T-cell (primary cell): ENCODE measurements at places on chromosomes 7 and 10.

DNA sequence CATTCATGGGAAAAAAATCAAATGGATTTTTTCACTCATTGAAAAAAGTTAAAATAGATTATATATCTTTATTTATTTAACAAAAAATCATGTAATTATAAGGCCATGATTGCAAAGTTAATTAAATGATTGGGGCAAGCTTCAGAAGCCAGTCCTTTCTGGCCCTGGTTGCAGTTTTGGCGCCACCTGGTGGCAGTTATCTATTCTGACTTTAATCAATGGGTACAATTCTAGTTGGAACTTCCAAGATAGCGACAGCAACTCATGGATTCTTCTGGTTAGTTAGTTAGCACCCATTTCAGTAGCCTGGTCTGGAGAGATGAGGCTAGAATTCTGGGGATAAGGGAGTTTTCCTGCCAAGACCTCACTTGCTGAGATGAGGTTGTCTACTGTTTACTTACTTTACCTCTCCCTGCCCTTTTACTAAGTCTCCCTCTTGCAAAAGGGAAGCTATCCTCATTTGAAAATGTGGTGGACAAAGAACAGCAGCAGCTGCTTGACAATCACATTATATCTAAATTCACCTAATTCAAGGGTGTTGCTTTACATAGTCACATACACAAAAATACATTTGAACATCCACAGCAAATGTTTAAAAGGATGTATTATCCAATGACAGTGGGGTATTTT lies 42.3 kb downstream of the NOC3L start:
- peak; percentile 28 for DNase-seq

- DNase-seq: no peak
These were observed 235.1 kb downstream of the ARHGAP21 start for GRCh38 chr10:24488631-24489030.

GRCh38 chr10:70457759-70458305 lies 16.4 kb upstream of the NODAL start:
- no peak for DNase-seq

DNA sequence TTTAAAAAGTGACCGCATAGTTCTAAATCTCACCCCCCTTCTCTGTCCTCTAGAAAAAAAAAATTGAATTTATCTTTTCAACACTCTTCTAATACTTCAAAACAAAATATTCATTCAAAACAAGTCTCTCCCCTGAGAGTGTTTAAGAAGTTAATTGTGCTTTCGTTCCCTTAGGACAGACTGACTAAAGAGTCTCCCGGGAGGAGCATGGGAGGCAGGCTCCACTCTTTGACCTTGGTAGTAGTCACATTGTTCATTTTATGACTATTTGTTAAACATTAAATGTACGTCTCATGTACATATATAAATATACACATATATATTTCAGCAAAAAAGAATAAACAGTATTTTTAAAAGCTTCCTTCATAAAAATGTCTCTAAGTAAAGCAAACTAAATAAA lies 35.3 kb upstream of the SPOCK2 start:
- no peak for DNase-seq

- no peak for DNase-seq
These were observed 64.0 kb downstream of the DKK1 start for GRCh38 chr10:52378124-52378523.

GRCh38 chr7:27156916-27157701 lies 634 bp upstream of the HOXA7 start:
- no peak for DNase-seq

DNA sequence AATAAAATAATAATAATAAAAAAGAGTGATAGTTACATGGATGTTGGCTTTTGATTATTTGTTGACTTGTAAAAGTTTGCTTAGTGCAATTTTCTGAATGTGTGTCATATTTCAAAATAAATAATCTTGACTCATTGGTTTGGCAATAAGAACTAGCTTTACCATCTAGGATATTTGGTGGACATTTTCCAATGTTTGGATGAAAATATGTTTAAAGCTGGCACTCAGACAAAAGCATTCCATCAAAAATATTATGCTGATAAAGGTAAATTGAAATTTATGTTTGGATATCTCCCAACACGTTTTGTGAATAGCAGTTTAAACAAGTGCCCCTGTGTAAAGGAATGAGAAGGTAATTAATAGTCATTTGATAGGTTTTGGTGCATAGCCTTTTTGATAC lies 62.5 kb upstream of the KCNMA1 start:
- DNase-seq: no peak

DNA sequence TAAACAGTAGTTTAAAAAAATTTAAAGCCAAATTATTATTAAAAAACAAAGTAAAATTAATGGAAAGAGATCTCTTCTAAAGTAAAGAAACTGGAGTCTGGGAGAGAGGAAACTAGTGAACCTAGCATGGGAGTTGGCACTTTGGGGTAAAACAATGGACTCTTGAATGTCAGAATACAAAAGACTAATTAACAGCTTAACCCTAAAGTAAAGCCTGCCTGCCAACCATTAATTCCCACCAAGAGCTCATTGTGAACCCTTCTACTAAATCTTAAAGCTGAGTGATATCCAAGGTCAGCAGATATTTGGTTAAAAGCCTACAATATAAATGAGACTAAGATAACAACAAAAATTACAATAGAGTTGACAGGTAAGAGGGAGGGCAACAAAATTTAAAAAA lies 36.5 kb downstream of the KMT2C start:
- no peak for DNase-seq

DNA sequence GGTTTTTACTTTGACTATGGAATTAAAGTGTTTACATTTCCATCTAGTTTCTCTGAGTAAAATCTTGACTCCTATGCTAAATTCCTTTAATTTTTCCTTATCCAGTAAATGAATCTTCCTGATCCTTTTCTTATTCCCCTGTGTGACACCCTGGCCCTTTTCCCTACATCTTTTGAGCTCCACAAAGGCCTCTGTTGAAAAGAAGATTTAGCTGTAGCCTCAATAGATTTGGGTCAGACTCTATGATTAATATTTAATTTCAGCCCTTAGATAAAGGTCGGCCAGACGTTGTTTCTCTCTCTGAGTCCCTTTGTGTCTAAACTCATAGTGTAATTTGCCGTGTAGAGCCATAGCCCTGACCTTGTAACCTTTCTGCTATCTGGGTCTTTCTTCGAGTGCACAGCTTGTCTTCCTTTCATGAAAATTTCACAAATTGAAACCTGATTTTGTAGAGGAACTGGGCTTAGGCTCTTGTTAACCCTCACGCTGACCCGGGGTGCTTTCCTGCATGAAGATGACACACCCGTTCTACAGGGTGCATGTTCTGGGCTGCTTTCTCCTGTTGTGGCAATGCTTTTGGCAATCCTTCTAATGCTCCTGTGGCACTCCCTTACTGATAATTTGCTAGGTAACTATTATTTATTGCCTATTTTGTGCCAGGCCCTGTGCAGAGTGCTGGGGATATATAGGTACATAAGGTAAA lies 21.2 kb downstream of the LSMEM1 start:
- DNase-seq: no peak

DNA sequence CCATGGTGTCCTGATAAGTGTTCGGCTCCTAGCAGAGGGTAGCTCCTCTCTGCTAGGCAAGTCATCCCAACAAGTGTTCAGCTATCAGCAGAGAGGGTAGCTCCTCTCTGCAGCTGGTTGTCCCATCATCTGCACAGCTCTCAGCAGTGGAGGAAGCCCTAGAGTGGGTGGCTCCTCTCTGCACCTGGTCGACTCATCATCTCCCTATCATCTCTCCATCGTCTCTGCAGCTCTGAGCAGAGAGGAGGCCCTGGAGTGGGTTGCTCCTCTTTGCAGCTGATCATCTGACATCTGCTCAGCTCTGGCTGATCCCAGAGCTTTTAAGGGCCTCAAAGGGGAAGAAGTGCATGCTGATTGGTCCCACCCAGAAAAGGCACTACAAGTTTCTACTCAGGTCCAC lies 199.9 kb upstream of the KMT2E start:
- no peak for DNase-seq

DNA sequence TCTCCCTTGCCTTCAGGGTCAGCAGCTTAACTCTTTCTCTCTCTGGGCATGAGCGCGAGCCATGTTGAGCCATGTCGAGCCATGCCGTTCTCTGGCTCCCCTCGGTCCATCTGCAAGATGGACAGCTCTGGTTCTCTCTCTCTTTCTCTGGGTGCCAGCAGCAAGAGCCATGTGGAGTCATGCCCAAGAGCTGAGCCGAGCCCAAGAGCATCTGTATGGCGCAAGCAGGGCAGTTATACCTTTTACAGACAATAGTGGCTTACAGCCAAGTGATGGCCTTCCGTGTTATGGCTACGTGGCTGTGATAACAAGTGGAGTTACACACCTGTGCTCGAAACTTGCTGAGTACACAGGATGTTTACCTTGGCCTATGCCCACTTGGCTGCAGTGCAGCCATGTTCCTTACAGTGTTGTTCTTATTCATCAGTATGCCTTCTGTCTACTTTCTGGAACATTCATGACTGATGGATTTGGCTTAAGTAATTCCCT lies 327.7 kb downstream of the GLRX3 start:
- DNase-seq: no peak

GRCh38 chr10:60555700-60556099 lies 166.0 kb upstream of the ANK3 start:
- DNase-seq: no peak

DNA sequence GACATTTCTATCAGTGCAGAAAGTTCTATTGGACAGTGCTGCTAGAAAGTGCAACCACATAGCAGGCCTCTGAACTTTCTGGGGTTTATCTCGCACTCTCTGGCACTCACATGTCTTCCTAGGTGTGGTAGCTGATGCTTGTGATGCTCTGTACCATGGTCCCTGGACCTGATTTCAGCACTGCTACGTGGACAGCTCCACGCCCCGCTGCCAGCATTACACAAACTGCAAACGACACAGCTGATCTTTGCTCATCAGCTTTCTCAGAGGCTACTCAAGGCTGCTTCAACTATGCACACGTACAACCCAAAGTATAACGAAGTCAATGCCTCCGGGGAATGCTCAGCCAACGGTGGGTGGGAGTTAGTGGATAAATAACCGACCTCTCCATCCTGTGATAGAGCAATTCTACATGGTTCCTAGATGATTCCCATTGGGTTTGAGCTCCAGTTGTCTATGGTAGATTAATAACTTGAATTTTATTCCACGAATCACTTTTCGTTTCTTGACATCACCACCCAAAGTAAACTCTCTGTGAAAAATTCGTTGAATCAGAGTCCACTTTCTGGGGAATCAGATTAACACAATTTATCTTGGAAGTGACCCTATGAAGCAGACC lies 302.5 kb downstream of the ACTR3B start:
- no peak for DNase-seq

GRCh38 chr10:72682638-72683037 lies 9.3 kb upstream of the MCU start:
- DNase-seq: no peak

DNA sequence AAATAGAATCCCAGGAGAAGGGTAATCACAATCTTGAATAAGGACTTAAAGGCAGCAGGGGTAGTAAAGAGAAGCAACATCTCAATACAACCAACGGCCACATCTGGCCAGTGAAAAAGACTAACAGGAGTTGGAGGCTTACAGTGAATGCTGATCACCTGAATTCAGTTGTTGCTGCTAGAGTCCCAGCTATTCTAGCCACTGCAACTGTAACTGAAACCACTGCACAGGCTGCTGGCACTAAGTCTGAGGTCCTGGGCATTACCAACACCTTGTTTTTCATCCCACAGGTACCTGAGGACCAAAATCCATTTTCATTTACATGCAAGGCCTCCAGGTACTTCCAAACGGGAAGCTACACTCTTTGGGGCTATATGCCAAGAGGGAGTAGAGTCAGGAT lies 44.4 kb downstream of the TPK1 start:
- no peak for DNase-seq

- no peak for DNase-seq
These were observed 11.1 kb downstream of the WAC start for GRCh38 chr10:28544058-28544457.

DNA sequence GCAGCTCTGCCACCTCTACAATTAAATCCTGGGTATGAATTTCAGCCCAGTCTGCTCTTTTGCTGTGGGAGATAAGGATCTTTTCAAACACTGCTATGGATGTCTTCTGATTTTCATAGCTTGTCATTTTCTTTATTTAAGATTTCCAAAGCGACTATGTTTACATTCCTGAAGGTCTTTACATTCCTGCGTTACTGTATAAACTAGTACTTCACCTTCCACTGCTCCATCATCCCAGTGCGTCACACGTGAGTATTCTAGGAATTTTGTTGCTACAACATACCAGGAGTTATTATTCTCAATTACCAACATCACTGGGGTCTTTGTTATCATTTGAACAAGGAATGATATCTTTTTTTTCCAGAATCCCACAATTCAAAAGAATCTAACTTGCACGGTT lies 944.7 kb downstream of the SORCS3 start:
- DNase-seq: no peak

DNA sequence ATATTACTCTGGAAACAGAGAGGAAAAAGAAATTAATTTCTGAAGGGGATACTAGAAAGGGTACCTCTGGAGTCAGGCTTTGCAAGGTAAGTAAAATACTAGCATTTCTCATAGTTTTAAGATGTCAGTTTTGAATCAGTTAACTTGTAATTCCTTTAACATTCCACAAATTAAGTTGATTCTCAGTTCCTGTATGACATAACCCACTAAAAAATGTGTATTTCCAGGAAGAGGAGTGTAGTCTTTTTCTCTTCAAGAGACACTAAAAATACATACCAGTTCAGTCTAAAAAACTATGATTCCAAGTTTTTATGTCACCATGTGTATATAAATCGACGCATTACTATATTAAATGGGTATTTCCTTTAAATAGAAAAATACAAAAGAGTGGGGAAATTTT lies 113.2 kb downstream of the CDK6 start:
- no peak for DNase-seq

DNA sequence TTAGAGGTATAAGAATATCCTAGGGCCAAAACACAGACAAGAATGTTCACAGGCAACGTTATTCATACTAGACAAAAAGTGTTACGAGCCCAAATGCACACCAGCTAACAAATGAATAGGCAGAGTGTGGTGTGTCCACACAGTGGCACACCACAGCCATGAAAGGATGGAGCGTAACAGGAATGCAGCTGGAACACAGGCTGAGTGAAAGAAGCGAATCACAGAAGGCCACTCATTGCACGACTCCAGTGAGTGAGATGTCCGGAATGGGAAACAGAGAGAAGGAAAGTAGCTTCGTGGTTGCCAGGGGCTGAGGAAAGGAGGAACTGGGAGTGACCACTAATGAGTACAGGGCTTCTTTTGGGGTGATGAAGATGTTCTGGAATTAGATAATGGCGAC lies 198.8 kb downstream of the TNS3 start:
- no peak for DNase-seq

GRCh38 chr10:129758207-129759021 lies 205.7 kb downstream of the EBF3 start:
- DNase-seq: no peak

GRCh38 chr10:126233182-126234148 lies 154.8 kb downstream of the ADAM12 start:
- no peak for DNase-seq

GRCh38 chr7:37816922-37817590 lies 31.3 kb upstream of the NME8 start:
- DNase-seq: no peak
